ENCODE measurements at places on chromosomes 2 and 18.

GRCh38 chr2:26607698-26608097 is 33.5 kb downstream of the CIB4 start:
- no peak for DNase-seq

- DNase-seq, result peak; percentile 54
These were observed 146.9 kb downstream of the CERS6 start for GRCh38 chr2:168602846-168603401.

- no peak for DNase-seq
These were observed 37.0 kb downstream of the FIGN start for GRCh38 chr2:163698857-163699256.

- peak; percentile 29 for DNase-seq
These were observed 16.9 kb downstream of the DAW1 start for GRCh38 chr2:227888289-227888688.
